Stomach (tissue), 19 donors: ENCODE measurements at places on chromosomes 16 and 17. TPM values are rescaled to one million over a fixed set of nuclear protein-coding genes. Genes with fewer than 3 reads are reported as not detected.
A peak's percentile ranks its signal among the peaks of the same experiment; 100 is the strongest.

MEIOC gene
- total RNA-seq: not detected

- DNase-seq: peak; percentile 97
These were observed 43.2 kb downstream of the CUEDC1 start for GRCh38 chr17:57911834-57912673.

G6PC1 gene
- total RNA-seq: not detected

- DNase-seq: no peak
These were observed 3.8 kb upstream of the TMEM220 start for GRCh38 chr17:10733666-10734065.

GRCh38 chr17:40373324-40373723 is 8.8 kb upstream of the GJD3 start:
- no peak for DNase-seq

DNA sequence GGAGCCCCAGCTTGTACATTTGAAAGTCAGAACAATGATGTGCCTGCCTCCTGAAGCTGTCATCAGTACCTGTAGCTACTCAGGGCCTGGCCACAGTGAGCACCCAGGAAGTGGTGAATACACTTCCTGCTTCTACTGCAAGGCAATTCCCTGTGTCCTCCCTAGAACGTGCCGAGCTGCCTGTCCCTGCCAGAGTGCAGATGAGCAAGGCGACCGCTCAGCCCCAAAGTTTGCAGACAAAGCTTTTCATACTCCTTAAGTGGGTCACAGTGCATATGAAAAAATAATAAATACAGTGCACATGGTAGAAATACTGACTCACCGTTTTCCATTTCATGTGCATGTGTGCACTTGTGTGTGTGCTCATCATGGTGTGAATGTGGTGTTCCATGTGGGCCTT is 77.3 kb downstream of the MPRIP start:
- peak; percentile 64 for DNase-seq

LPO gene
- not detected for total RNA-seq

- DNase-seq: peak; percentile 56
These were observed 817 bp downstream of the ITGB4 start for GRCh38 chr17:75722076-75722475.

EME1 gene
- total RNA-seq: 4.0 TPM

DNA sequence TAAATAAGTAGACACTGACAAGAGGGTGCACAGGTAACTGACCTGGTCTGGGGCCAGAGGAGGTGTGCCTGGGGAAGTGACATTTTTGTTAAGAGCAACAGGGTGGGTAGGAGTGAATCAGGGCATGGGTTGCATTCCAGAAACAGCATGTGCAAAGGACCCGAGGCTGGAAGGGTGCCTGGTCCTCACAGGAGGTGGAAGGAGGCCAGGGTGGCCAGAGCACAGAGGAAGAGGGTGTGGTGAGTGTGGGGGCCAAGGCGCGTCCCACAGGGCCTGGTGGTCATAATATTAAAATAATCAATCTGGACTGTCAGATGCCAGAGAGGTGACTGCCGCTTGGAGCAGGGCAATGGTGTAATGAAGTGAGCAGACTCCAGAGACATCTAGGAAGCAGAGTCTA is 14.3 kb downstream of the ARHGAP23 start:
- no peak for DNase-seq

DNA sequence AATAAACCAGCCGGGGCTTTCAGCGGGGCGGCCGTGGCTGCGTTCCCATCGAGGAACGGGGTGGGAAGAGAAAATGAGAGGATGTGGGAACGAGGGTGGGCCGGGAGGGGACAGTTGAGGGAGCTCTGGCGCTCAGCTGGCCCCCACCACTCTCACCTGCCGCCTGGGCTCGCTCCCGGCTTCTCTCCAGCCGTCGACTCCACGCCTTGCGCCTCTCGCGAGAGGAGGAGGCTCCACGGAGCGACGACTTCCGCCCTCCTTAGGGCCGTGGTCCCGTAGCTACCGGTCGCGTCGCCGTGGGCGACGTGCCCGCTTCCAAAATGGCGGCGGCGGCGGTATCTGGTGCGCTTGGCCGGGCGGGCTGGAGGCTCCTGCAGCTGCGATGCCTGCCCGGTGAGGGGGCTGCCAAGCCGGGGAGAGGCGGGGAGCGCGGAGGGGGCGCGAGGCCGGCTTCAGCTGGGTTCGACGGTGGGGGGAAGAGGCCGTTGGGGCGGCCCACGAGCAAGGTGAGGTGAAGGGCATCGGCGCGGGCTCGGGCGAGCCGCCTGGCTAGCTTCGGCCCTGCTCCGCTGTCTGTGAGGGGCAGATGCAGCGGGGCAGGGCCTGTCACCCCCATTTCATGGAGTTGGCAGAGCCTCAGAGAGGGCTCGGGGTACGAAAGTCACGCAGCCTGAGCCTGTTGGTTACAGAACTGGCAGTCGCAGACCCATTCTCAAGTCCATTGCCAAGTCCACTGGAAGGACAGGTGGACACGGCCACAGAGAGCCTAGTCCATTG is at the start of the genes CIAPIN1 and COQ9:
Gene CIAPIN1, minus strand, starts transcription at position 200 of the 777 bp plus-strand sequence. CDS start 6,457 bp downstream, outside the sequence.
Gene COQ9, plus strand, starts transcription at position 294 of the 777 bp plus-strand sequence. Its CDS starts 27 bp downstream, at position 321.
- DNase-seq: peak; percentile 97

KLHL11 gene
- total RNA-seq: 1.8 TPM

- no peak for DNase-seq
These were observed 11.0 kb upstream of the BBS2 start for GRCh38 chr16:56530872-56531271.

DNA sequence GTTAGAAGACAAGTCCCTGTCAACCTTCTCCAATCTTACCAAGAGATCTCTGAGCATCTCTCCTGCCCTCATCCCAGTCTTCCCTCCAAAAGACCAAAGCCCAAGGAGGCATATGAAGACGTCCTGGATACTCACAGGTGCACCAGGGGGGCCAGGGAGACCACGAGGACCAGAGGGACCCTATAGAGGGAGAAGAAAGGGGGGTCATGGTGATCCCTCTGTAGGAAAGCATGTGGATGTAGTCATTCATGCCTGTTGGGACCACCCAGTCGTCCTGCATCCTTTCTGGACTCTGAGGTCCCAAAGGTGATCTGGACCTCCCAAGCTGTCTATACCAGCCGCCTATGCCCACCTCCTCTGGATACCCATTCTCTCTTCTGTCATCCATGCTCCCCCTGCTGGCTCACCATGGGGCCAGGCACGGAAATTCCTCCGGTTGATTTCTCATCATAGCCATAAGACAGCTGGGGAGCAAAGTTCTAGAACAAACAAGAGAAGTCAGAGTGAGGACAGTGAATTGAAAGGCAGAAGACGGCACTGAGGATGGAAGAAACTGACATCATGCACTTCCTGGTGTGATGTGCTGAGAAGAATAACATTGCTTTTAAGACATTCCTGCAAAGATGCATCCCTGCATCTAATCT is 3.3 kb downstream of the COL1A1 start:
- peak; percentile 79 for DNase-seq

DNA sequence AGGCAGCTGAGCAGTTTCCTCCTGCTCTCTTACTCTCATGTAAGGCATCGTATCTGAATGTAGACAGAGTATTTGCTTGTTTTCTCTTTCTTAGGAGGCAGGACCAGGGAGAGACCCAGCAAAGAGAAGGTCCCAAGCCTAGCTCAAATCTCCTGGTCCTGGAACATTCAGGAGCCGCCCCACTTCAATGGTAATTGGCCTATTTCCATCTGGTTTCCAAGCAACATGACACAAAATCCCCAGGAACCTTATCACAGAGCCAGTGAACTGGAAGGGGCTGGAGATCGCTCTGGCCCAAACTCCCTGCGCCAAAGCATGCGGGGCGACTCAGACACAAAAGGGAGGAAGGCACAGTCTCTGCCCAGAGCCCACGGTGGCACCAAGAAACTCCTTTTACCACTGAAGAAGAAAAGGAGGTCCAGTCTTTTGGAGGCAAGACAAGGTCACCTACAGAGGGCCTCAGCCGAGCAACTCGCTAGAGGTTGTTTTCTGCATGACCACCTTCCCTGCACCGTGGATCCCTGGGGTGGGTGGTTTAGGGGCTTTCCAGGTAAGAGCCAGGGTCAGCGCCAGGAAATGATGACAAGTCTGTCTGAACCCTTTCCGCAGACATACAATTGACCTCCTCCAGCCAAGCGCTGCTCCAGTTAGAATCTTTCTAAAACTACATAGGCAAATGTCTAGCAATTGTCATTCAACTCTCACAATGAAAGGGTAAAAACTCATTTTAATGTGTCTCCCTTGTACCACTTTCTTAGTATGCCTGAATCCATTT is 394.7 kb downstream of the SOX9 start:
- peak; percentile 50 for DNase-seq

CCL17 gene
- not detected for total RNA-seq

PRSS36 gene
- 26.3 TPM for total RNA-seq

DCTN5 gene
- total RNA-seq: 5.8 TPM

SCGB1C2 gene
- not detected for total RNA-seq

DNA sequence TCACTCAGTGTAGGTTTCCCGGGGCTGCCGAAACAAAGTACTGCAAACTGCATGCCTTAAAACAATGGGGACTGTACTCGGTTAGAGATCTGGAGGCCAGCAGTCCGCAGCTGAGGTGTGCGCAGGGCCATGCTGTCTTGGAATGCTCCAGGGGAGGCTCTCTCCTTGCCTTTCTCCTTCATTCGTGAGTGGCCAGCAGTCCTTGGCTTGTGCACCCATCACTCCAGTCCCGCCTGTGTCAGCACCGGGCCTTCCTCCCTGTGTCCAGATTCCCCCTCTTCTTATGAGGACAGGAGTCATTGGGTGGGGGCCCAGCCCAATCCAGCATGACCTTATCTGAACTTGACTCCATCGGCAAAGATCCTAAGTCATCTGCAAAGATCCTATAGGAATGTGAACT is 43.4 kb downstream of the COX4I1 start:
- no peak for DNase-seq

GRCh38 chr16:22648141-22648540 is 137.4 kb downstream of the NPIPB5 start:
- no peak for DNase-seq

TBC1D28 gene
- total RNA-seq: not detected

DNA sequence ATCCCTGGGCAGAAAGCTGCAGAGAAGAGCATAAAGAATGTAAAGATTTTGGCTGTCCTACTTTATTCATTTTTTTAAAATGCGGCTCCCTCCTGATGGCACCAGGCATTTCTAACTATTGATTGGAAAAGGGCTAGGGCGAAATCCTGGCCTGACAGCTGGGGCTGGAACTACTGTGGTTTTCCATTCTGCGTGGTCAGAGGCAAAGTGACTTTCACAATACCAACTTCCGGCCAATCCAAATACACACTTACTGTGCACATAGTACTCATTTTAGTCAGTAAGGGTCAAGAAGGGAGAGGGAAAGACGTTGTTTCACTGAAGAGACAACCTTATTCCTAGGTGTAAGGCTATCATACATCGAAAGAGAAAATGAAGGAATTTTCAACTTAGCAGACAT is 113.8 kb upstream of the PMFBP1 start:
- DNase-seq: no peak

DNA sequence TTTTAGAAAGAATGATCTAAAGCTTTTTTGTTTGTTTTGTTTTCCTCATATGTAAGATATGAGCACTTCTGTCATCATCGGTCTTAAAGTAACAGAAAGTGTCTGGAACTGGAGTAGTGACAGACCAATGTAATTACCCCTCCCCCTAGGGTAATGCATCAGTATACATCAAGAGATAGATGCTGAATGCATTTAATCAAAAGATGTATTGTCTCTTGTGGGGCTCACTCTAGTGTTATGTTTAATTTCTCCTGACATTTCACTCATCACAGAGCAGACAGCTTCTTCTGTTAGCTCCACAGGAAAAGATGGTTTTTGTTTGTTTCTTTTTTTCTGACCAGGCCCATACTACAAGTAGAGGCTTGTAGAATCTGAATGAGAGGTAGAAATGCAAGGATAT is 168.7 kb upstream of the C17orf78 start:
- DNase-seq: no peak

CMTM4 gene
- 127 TPM for total RNA-seq

GRCh38 chr16:17229766-17230165 is 241.0 kb downstream of the XYLT1 start:
- no peak for DNase-seq

- DNase-seq: peak; percentile 33
These were observed 35.0 kb upstream of the ICAM2 start for GRCh38 chr17:64055183-64056142.

DNA sequence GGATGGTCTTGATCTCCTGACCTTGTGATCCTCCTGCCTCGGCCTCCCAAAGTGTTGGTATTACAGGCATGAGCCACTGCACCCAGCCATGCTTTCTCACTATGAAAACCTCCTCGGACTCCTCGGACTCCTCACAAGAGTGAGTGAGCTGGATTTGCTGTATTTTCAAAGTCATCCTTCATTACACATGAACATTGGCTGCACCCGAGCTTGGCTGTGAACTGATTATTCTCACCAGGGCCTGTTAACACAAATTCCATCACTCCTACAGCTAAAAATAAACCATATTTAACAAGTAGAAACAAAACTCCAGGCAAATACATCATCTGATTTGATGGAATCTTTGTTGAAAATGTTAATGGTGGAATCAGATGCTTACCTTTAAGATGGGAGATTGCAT is 50.3 kb downstream of the PITPNC1 start:
- DNase-seq: no peak
